ENCODE measurements at places on chromosomes 3 and 15.

- DNase-seq, result no peak
These were observed 1.3 kb downstream of the SCAANT1 start for GRCh38 chr3:63910891-63911290.

- no peak for DNase-seq
These were observed 4.4 kb upstream of the ENTPD3 start for GRCh38 chr3:40382617-40382979.

DNA sequence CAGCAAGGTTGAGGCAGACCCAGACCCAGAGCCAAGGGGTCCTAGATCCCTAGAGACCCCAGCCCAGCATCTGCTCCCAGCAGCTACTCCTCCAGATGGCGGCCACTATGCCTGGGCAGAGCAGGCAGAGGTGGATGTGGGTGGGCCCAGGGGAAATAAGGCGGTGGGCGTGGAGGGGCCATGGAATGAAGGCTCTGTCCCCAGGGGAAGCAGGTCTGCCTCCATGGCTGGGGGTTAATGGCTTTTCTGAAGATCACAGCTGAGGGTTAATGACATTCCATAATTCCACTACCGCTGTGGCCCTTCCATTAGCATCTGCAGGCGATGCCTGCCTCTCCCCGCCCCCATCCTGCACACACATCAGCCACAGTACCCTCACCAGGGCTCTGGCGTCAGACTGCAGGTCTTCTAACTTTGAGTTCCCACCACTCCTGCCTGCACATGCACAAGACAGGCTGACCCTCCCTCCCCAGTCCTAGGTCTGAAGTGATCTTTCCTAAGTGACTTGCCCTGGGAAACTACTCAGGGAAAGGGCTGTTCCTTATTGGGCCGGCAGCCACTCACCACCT is 41.2 kb downstream of the CCDC33 start:
- DNase-seq, result no peak

DNA sequence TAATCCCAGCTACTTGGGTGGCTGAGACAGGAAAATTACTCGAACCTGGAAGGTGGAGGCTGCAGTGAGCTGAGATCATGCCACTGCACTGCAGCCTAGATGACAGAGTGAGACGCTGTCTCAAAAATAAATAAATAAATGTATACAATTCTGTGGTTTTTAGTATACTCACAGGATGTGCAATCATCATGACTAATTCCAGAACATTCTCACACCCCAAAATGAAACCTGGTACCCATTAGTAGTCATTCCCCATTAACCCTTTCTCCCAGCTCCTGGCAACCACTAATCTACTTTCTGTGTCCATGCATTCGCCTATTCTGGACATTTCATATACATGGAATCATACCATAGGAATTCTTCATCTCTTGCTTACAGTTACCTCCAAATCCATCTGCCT is 44.5 kb downstream of the LRRFIP2 start:
- peak; percentile 26 for DNase-seq

- no peak for DNase-seq
These were observed 162.1 kb downstream of the FOXP1 start for GRCh38 chr3:71421475-71421819.

DNA sequence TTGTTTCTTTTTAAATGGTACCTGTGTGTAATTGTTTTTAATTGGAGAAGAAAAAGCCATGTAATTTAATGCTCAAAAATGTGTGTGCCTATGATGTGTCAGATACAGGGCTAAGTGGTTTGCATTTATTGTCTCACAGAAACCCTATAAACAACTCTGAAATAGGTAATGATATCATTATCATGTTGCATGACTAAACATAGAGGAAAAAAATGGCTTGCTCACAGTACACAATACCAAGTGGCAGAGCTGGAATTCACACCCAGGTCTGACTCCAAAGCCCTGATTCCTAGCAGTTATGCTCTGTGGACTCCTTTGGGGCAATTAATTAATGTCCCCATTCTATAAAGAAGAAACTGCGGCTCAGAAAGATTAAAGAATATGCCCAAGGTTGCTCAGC is 237.4 kb upstream of the TRIM42 start:
- DNase-seq, result no peak

GRCh38 chr3:78274475-78275065 is 1234.7 kb downstream of the ROBO2 start:
- no peak for DNase-seq

DNA sequence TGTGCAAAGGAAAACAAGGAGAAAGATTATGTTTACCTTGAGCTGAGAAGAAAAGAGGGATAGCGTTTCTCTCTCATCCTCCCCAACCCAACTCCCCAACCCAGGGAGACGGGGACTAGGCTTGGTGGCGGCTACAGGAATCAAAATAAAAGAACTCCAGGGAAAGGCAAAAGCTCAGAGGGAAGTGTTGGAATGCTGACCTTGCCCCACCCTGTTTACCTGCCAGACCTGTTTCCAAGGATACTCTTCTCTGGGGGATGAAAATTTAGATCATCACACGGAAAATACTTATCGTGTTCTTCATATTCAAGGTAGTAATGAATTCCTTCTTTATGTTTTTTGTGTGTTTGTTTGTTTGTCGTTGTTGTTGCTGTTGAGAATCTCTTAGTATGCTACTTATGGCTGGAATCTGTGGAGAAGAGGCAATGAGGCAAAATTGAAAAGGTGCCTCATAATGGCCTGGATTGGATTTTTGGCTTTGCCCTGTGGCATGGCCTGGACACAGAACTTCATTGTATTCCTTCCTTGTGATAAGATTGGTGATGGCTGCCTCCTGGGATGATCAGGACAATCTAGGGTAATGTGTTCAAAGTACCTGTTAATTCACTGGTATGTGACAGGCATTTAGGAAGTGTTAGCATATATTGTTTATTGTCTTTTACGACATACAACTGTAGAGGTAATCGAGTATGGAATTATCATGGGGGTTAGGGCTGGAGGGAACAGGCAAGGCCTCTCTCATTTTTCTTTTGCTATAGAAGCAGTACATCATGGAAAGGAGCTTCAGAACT is 11.1 kb upstream of the TPRG1 start:
- DNase-seq, result no peak

- peak; percentile 54 for DNase-seq
These were observed 42.0 kb upstream of the SPTSSB start for GRCh38 chr3:161413127-161413854.

GRCh38 chr3:152611905-152612304 is 223.0 kb upstream of the P2RY1 start:
- DNase-seq, result no peak

- DNase-seq, result no peak
These were observed 25.3 kb upstream of the PIAS1 start for GRCh38 chr15:68028888-68029207.

- DNase-seq, result no peak
These were observed 102.6 kb upstream of the SLC6A6 start for GRCh38 chr3:14299767-14300166.

DNA sequence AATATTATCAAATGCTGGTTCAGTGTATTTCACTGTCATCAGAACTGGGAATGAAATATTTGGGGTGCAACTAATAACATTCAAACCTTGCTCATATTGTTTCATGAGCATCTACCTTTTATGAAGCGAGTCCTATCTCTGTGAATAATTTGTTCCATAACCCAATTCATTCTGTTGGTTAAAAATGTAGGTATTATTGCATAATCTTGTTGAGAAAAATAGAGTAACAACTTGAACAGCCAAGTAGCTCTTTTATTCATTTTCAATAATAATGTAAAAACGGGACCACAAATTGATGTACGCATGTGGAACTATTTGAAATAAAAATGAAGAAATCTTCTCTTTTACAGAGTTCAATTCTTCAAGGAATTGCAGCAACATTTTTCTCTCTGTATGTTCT is 30.1 kb upstream of the TBC1D5 start:
- DNase-seq, result no peak

DNA sequence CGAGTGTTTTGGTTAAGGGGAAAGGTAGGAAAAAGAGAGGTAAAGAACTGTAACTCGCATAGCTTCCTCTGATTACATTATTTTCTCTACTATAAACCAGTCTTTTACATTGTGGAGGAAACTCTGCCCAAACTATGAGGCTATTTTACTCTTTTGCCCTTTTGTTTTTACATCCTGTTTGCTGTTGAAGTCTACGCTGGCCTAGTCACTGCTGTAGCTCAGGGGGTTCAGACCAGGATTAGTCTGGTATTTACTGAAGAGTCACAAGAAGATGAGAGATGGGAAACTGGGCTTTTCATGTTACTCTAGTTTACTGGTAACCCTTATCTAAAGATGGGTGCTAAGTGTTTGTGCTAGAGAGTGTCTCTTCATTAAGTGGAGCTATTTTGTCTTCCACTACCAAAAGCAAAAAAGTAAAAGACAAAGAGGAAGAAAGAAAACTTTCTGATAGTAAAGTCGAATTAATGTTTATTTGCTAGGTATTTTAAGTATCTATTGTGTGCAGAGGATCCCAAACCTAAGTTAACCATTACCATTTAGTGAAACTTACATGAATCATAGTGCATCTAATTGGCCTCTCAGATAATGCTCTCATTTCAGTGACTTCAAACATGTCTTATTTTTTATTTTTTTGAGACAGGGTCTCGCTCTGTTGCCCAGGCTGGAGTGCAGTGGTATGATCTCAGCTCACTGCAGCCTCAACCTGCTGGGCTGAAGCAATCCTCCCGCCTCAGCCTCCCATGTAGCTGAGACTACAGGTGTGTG is 10.9 kb downstream of the RARB start:
- no peak for DNase-seq

DNA sequence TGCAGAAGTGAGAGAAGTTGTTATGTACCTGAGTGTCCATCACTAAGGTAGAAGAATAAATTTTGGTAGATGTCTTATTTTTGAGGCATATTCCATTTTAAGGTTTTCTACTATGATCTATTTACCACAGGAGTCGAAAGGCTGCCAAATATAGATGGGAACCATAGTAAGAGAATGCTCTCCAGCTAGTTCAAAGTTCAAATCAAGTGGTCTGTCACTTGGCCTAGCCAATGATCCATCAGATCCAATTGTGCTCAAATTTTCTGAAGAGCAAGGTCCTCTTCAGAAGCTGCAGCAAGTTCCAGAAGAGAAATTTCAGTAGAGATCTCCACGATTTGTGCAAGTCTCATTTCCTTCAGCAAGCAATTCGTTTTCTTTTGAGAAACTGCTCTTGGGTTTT is 10.9 kb downstream of the PROS1 start:
- DNase-seq, result no peak

DNA sequence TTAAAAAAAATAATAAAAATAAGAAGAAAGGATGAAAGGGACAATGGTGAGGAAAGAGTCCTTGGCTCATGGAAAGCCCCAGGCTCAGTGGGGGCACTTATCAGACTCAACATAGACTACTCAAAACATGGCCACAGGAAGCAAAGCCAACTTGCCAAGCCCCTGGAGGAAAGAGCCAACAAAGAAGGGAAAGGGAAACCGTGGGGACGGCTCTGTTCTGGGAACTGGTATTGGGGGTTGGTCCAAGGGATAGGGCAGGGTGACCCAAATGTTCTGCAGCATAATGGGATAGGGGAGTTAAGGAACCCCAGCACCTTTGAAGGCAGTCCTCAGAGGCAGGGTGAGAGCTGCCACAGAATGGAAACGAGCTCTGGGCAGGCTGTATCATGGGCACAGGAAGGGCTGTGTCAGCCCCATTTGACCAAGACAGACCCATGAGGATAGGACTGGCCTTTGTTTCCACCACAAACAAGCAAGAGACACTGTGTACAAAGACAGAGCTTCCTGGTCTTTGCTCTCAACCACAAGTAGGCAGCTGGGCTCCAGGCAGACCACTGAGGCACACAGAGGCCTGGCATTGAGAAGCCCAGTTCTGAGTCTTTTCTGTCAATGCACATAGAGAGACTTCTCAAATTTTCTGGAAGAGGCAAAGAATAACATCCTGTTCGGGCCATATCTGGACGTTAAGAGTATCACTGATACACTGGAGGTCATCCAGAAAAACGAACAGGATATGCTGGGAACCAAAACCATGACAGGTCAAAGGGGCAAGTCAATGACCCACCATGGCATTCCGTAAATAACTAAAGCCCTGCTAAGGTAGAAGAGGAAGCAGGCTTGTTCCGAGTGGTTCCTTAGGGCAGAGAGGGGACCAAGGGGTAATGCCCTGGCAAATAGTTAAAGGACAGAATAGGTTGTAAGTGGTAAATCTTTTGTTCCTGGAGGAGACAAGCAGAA is 10.6 kb upstream of the SEMA7A start:
- DNase-seq, result no peak

- peak; percentile 75 for DNase-seq
These were observed 3.3 kb upstream of the NR2F2 start for GRCh38 chr15:96327155-96327741.

GRCh38 chr3:24287755-24288450 is 206.7 kb downstream of the THRB start:
- DNase-seq, result no peak

GRCh38 chr15:51111061-51111460 is 16.4 kb upstream of the TNFAIP8L3 start:
- no peak for DNase-seq

DNA sequence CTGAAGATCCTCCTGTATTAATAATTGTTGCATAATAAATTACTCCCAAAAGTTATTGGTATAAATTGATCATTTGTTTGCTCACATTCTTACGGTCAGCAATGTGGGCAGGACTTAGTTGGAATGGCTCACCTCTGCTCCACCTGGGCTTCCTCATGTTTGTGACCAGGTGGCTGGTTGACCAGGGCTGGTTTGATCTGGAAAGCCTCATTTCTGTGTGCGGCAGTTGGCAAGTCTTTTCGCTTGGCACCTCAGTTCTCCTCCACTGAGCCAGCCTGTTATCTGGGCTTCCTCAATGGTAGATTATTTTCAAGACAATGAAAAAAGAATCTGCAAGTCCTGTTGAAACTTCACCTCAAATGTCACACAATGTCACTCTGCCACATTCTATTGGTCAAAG is 301.1 kb downstream of the TBL1XR1 start:
- DNase-seq, result no peak

GRCh38 chr3:138338244-138338643 is 8.6 kb upstream of the NME9 start:
- no peak for DNase-seq

DNA sequence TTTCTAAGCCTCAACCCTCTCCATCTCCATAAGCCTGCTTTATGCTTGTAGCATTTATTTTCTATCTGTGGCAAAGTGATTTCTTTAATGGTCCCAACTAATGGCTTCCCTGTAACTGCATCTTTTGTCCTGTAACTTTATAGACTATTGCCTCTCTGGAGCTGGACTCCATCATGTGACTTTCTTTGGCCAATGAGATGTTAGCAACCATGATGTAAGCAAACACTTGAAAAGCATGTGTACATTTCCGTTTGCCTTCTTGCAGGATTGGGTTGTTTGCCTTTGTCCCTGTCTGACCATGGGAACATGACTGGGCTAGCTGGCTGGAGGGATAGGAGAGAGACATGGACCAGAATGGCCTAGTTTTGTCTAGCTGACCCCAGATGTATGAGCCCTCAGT is 106.0 kb upstream of the LRIG1 start:
- DNase-seq, result no peak

- DNase-seq, result no peak
These were observed 1.4 kb downstream of the ITGA11 start for GRCh38 chr15:68430471-68431036.

- DNase-seq, result no peak
These were observed 19.8 kb downstream of the CFAP92 start for GRCh38 chr3:128973988-128974564.

DNA sequence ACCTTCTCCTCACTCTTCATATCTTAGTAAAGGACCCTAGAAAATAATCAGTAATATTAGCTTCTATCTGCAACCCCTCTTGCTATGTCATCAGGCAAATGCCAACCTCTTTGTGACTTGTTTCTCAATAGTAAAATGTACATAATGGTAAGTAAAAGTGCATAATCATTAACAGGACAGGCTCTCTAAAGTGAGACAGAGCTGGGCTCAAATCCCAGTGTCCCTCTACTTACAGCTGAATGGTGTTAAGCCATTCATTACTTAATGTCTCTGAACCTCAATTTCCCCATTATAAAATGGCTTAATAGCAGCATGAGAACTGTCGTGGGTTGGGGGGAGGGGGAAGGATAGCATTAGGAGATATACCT is 62.6 kb upstream of the ATP11B start:
- DNase-seq, result no peak
